ENCODE measurements at places on chromosomes 12 and 14.
A peak's percentile ranks its signal among the peaks of the same experiment; 100 is the strongest.

DNA sequence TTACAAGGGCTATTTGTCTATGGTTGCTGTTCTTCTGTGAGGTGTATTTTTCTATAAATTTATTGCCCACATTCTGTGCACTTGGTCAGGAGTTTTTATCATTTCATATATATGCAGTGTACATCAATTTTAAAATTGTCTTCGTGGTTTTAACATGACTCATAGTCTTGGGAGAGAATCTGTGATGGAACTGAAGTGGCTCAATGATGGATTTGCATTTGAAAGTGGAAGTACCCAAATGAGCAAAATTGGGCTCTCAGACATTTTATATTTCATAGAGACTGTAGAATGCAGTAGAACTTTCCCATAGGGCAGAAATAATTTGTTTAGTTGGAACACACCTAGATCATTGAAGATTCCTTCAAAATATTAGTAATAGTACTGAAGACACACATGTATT lies 1.9 kb upstream of the SCFD1 start:
- peak; percentile 65 for DNase-seq

- peak; percentile 1 for DNase-seq
Measured at GRCh38 chr14:22088614-22089342, 415.2 kb upstream of the OR4E1 start.

DNA sequence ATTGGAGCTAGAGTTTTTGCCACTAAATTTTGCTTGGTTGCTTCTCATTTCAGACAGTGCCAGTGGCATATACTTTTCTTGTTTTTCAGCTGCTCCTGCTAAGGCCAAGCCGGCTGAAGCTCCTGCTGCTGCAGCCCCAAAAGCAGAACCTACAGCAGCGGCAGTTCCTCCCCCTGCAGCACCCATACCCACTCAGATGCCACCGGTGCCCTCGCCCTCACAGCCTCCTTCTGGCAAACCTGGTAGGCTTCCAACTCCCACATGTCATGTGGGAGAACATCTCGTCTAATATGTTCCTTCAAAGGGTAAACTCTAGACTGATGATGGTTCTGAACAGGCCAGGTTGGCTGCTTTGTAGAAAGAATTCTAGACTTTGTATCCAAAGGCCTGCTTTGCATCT lies 11.0 kb downstream of the DLST start:
- DNase-seq = no peak

- no peak for DNase-seq
Measured at GRCh38 chr12:96141216-96141912, 52.8 kb upstream of the ELK3 start.

DNA sequence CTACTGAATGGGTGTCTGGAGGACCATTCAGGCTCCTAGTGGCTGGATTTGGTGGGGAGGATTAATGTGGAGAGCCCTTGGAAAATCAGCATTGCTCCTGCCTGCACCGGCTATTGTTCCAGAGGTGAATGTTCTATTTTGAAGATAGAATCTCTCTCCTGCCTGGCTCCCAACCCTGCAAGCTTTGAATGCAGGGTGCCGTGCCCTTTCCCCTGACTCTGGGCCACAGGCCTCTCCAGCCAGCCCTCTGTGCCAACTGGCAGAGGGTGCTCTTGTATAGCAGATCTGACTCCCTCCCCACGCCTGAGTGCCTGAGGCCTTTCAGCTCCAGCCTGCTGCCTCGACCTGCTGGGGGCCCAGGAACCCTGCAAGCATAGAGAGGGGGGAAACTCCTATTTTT lies 106.8 kb downstream of the TMEM260 start:
- no peak for DNase-seq

- no peak for DNase-seq
Measured at GRCh38 chr12:121839993-121840761, 18.5 kb downstream of the HPD start.

DNA sequence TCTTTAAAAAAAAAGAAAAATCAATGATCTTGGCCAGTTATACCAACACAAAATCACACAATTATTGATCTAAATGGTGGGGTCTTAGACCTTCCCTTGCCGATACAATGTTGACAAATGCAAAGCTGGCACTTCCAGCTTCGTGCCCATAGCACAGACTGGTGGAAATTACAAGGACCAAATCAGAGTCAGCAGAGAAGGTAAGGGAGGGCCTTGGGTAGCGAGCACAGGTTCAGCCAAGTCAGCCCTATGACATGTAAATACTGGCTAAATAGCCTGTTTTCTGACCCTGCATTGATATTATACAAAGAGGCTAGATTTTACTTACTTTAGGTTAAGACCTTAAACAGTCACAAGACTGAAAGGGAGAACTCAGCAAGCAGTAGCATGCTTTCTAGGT lies 30.3 kb upstream of the WDR89 start:
- DNase-seq = no peak
